ENCODE measurements at places on chromosomes 6 and 20.

DNA sequence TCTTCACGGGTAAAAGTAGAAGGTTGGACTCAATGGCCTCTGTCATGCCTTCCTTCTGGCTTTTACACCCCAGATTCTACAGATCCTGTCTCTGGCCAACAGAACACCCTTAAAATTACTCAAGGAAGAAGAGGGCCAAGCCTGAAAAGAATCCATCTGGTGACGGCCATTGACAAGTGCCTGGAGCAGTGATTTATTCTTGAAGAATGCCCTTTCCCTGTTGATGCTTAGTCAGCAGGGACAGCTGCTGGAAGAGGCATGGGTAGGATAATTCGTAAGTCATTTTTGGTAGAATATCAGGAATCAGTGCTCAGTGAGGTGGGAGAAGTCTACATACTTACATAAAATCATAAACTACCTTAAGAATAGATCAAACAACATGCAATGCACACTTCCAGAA lies 397.9 kb downstream of the SAMD5 start:
- DNase-seq, result no peak

DNA sequence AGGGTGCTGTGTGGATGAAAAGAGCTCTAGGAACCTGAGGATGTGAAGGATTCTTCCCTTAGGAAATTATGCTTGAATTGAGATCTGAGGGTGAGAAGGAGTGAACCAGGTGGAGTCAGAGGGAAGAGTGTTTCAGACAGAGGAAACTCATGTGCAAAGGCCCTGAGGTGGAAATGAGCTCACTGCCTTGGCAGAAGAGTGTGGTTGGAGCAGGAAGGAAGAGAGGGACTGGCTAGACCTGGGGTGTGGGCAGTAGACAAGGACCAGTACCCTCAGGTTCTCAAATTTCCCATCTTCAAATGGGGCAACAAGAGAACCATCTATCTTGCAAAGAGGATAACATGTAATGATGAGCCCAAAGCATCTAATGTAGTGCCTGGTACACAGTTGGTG lies 24.0 kb upstream of the GTSF1L start:
- no peak for DNase-seq

GRCh38 chr6:109079981-109080380 lies 14.7 kb downstream of the SESN1 start:
- DNase-seq, result no peak

DNA sequence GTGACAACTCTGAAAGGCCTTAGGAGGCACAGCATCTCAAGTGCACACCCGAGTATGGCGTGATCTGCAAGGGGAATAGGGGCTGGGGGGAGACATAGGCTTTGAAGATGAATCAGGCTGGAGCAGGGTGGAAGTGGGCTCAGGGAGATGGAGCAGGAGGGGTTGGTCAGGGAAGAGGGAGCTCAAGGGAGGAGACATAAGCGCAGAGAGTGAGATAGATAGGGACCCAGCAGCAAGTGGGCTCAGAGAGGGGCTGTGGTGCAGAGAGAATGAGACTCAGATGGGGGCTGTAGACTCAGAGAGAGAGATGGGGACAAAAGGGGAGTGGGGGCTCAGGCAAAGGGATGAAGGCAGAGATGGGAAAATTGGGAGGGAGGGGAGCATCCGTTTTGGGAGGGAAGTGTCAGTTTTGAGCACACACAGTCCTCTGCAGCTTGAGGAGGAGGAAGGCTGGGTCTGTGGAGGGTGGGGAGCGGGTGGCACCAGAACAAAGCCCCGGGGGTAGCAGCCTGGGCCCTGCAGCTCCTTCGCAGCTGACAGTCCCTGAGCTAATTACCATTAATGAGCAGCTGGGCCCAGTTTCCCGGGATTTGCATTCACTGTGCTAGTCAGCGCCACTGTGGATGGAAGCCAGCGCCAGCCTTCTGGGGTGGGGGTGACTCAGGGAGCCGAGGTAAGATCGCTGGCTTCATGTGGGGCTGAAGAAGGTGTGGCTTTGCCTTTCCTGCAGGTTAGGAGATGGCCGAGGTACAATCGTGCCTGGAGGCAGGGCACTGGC lies 18.7 kb downstream of the SRXN1 start:
- DNase-seq, result no peak

GRCh38 chr6:7496266-7496875 lies 45.1 kb upstream of the DSP start:
- no peak for DNase-seq

GRCh38 chr20:5215672-5216304 lies 89.0 kb downstream of the CDS2 start:
- no peak for DNase-seq

GRCh38 chr6:27867051-27867944 lies 44.9 kb downstream of the OR2B2 start:
- DNase-seq, result no peak

DNA sequence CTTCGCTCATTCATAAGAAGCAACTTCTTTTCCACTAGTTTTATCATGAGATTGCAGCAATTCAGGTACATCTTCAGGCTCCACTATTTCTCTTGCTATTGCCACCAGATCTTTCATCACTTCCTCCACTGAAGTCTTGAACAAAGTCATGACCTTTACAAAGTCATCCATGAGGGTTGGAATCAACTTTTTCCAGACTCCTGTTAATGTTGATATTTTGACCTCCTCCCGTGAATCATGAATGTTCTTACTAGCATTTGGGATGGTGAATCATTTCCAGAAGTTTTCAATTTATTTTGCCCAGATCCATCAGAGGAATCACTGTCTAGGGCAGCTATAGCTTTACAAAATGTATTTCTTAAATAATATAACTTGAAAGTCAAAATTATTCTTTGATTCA lies 1.5 kb downstream of the CENPQ start:
- DNase-seq, result no peak

DNA sequence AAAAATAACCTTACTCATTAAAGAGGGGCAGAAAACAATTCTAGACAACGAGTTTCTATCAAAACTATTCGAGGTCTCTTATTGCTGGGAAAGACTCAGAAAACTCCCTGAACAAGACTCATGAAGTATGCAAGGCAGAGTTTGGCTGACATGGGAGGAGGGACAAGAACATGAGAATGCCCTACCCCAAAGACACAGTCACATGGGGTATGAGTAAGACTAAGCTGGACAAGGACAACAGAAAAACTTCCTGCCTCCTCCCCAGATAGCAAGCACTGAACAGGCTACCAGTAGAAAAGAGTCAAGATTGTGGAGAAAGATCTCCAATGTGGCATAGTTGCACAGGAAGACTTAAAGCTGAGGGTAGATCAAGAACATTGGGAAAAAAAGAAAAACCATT lies 39.7 kb upstream of the PHIP start:
- no peak for DNase-seq

DNA sequence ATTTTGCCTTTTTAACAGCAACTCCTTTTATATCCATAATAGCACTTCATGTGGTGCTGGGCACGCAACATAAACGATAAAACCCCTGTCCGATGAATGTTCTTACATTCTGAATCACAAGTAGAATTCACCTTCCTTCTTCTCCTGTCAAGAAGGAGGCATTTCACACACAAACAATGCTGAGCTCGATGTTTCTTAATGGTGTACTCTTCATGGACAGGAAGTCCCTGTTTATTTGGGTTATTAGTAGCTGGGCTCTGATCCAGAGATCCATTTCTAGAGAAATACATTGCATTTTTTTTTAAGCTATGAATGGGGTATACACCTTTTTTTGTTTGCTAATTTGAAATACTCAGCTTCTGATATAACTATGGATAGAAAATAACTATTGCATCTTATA lies 82.4 kb downstream of the PPP1R3G start:
- DNase-seq, result no peak

DNA sequence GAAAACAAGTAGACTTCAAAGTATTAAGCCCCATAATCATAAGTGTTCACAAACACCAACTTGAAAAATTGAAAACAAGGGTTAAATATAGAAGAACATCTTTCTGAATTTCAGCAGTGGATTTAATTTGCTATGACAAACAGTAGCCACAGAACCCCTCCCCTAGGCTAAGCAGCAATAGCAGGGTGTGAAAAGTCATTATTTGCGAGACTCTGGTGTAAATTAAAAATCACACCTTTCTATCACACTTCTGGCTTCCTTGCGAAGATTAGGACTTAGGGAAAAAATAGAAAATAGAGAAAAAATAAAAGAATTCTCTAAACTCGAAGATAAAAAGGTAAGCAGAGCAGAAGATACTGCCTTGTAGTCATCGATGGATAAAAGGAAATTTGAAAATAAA lies 6.1 kb downstream of the SAMD3 start:
- DNase-seq, result no peak

- DNase-seq, result no peak
Measured at GRCh38 chr20:31606804-31607639, 1.9 kb downstream of the ID1 start.

DNA sequence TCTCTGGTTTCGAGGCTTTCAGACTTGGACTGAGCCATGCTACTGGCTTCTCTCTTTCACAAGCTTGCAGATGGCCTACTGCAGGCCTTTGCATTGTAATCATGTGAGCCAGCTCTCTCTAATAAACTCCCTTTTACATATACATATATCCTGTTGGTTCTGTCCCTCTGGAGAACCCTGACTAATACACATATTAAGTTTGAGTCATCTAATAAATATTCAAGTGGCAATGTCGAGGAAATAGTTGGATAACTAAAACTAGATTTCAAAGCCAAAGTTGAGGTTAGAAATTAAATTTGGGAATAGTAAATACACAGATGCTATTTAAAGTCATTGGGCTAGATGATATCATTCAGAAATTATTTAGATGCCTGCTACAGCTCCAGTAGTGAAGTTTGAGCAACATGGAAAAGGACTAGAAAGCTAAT lies 1343.4 kb downstream of the GRIK2 start:
- DNase-seq, result no peak

DNA sequence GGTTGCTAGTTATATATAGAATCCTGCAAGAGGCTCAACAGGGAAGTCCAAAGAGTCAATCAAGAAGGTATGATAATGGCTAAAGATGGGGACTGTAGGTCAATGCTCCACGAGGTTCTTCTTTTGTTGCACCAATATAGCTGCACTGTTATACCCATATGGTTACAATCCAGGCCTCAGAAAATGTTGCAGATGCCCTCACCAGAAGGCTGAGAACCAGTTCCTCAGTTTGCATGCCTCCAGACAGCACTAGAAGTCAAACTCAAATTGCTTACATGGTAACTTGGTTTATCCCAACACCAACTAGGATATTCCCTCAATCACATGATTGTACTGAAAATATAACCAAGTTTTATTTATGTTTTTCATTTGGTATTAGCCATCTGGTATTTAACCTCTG lies 12.1 kb downstream of the EEF1A1 start:
- DNase-seq, result no peak

- no peak for DNase-seq
Measured at GRCh38 chr6:139240161-139241010, 51.4 kb downstream of the TXLNB start.

- no peak for DNase-seq
Measured at GRCh38 chr20:17661121-17661744, 20.8 kb downstream of the RRBP1 start.

- no peak for DNase-seq
Measured at GRCh38 chr6:13733178-13733887, 21.7 kb upstream of the RANBP9 start.

DNA sequence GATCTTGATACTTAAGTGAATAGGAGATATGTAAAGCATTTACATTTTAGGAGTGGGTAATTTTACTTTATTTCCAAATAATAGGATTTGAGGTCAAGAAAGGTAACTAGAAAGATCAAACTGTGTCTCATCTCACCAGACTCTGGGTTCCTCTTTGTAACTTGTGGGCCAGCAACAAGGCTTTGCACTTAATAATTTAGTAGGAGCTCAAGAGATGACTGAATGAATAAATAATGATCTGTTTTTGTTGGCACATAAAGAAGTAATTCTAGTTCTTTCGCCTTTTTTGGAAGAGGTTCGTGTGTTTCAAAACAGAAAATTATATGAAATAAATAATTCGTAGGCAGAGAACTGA lies 67.4 kb upstream of the FABP7 start:
- DNase-seq, result no peak

DNA sequence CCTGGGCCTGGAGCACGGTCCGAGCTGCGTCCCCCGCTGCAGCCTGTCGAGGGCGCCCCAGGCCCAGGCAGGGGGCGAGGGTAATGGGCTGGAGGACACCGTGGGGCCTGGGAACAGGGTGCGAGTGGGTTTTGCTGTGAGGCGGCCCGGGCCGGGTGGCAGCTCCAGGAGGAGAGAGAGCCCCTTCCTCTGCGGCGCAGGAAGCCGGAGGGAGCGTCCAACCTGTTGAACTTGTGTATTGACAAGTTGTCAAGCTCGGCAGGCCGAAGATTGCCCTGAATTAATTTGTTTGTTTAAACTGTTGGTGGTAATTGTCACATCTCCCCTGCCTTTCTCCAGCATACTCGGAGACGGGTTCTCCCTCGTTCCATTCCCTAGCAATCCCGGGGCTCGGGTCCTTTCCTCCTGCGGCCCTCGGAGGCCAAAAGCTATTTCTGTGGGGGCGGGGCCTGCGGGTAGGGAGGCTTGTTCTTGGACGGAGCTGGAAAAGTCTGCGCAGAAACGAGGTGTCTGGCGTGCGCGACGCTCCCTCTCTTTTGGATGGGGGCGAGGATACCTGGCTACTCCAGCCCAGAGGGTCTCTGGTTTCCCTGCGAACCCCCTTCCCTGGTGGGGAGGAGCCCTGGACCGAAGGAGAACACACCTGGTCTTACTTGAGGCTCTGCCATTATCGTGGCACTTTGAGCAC lies 9.9 kb downstream of the NR2E1 start:
- DNase-seq, result no peak

DNA sequence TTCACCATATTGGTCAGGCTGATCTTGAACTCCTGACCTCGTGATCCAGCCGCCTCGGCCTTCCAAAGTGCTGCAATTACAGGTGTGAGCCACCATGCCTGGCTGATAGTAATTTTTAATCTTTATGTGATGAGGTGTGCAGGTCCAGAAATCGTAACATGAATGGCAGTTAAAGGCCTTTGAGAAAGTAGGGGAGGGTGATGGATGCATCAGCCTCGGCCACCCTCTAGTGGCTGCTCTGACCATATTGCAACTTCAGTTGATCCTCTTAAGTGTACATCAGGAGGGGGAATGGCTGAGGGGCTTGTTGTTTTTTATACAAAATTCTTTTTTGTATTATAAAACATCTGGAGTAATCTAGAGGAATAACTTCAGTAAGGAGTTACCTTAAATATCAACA lies 193.0 kb downstream of the ZFAND3 start:
- DNase-seq, result no peak

GRCh38 chr6:75025371-75025770 lies 180.5 kb downstream of the COL12A1 start:
- DNase-seq, result no peak

GRCh38 chr20:64165866-64166600 lies 1.8 kb downstream of the MYT1 start:
- DNase-seq, result no peak

GRCh38 chr20:31937820-31938219 lies 14.0 kb downstream of the PDRG1 start:
- no peak for DNase-seq

- DNase-seq, result no peak
Measured at GRCh38 chr6:45712786-45713185, 302.9 kb downstream of the CLIC5 start.

GRCh38 chr6:56959094-56959493 lies 4.2 kb downstream of the BEND6 start:
- no peak for DNase-seq

GRCh38 chr20:44032583-44033331 lies 118.1 kb downstream of the TOX2 start:
- DNase-seq, result no peak

- no peak for DNase-seq
Measured at GRCh38 chr6:139597771-139598755, 223.6 kb upstream of the CITED2 start.

- DNase-seq, result no peak
Measured at GRCh38 chr6:78598966-78599365, 268.4 kb upstream of the IRAK1BP1 start.

- DNase-seq, result no peak
Measured at GRCh38 chr20:44066645-44067606, 120.1 kb downstream of the JPH2 start.
